ENCODE measurements at places on chromosomes 13 and 19.

GRCh38 chr13:99135591-99135990, 65.1 kb upstream of the UBAC2 start:
- DNase-seq: no peak

DNA sequence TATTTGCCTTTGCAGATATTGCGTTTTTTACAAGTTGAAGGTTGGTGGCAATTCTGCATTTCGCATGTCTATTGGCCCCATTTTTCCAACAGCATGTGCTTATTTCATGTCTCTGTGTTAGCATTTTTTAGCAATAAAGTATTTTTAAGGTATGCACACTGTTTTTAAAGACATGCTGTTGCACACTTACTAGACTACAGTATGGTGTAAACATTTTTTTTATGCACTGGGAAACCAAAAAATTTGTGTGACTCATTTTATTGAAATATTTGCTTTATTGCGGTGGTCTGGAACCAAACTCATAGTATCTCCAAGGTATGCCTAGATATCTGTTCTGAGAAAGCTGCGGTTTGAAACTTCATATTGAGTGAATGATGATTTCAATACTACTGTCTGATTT, 55.4 kb upstream of the RNF113B start:
- DNase-seq: no peak

DNA sequence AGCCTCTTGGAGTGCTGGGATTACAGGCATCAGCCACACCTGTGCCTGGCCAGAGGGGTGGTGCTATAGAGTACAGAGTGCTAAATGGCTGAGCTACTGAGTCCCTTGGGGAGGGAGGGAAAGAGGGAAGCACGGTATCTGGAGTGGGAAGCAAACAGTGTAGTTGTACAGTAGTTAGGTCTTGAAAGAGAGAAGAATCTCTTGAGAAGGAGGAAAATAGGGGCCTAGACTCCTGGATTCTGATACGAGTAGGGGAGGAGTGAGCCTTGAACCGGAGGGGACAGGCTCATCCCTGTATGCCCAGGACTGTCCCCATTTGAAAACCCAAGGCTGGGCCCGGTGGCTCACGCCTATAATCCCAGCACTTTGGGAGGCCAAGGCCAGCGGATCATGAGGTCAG, 5.1 kb downstream of the MYADM start:
- DNase-seq: no peak

DNA sequence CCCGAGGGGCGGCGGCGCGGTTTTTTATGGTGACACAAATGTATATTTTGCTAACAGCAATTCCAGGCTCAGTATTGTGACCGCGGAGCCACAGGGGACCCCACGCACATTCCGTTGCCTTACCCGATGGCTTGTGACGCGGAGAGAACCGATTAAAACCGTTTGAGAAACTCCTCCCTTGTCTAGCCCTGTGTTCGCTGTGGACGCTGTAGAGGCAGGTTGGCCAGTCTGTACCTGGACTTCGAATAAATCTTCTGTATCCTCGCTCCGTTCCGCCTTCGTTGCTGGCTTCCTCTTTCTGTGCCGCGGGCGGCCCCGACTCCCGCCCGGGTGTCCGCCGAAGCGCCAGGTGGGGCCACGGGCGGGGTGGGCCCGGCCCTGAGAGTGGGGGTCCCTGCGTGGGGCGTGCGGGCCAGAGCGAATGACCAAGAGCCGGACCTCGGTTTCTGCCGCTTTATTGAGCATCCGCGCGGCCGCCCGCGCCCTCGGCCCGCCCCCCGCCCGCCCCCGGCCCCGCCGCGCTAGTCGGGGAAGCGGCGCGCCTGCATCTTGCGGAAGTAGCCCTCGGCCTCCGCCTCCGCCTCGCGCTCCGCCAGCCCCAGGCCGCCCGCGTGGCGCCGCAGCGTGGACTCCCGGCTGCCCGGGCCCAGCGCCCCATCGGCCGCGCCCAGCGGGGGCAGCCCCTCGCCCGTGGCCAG, 9.6 kb downstream of the PLPPR3 start:
- DNase-seq: no peak

DNA sequence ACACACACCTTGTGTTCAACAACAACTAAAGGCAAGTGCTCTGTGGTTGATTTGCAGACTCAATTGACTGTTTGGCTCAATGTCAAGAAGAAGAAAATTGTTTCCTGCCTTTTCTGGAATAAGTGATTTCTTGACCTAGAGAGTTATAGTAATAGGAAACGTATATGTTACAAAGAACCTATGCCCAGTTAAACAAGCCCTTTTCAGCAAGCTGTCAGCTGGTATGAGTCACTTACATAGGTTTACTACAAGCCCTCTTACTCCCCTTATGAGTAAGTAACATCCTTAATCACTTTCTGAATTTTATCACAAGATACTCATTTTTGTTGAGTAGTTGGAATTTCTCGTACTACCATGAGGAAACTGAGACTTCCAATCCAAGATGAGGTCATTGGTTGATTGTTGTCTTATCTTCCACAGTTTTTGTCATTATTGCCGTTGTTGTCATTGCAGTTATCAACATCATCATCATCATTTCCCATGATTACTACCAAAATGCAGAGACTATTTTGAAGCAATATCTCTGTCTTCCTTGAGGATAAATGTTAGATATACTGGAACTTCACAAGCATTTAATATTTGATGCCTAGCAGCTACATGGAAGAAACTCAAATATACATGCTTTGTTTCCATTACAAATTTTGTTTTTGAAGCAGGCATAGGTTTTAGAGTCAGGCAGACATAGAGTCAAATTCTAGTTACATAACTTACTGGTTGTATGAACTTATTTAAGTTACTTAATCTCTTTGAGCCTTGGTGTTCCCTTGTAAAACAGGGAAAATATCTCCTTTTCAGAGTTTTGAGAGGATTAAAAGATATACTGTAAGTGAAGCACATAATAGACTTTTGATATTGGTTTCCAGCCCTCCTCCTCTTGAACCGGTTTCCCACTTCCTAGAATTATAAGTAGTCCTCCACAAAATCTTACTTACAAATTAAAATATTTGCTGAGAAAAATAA, 106.0 kb downstream of the RAP2A start:
- DNase-seq: no peak

DNA sequence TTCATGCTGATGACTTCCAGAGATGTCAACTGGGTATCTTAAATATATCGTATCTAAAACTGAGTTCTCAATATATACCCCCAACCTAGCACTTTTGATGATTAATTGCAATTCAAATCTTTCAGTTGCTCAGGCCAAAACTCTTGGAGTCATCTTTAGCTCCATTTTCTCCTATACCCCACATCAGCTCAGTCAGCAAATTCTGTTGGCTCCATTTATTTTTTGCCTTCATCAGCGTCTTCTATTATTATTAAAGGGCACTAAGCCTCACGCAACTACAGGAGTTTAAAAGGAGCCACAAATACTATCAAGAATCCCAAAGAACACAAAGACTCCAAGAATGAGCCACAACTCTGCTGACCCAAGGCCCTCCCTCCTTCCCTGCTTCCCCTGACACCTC, 134.9 kb downstream of the KCTD12 start:
- no peak for DNase-seq

GRCh38 chr13:22049384-22049783, 378.5 kb downstream of the FGF9 start:
- no peak for DNase-seq

GRCh38 chr13:25132751-25133390, 36.9 kb downstream of the PABPC3 start:
- DNase-seq: no peak

GRCh38 chr13:108463340-108463739, 166.1 kb upstream of the MYO16 start:
- no peak for DNase-seq

DNA sequence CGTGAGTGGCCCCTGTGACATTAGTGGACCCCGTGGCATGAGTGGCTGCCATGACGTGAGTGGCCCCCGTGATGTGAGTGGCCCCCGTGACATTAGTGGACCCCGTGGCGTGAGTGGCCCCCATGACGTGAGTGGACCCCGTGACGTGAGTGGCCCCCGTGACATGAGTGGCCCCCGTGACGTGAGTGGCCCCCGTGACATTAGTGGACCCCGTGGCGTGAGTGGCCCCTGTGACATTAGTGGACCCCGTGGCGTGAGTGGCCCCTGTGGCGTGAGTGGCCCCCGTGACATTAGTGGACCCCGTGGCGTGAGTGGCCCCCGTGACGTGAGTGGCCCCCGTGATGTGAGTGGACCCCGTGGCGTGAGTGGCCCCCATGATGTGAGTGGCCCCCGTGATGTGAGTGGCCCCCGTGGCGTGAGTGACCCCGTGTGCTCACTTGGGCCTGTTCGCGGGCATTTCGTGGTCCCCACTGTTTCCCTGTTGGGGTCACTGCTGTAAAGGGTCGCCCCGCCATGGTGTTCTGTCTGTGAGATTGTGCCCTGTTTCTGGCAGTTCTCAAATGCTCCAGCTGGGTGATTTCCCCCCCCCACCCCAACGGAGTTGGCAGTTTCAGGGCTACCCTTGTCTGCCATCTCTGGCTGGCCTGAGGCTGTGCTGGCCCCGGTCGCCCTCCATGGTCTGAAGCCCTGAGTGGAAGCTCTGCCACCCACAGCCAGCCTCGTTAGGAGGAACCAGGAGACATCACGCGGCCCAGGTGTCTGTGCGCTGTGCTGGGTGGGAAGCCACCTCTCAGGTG, 64.2 kb downstream of the MCF2L start:
- DNase-seq: no peak

DNA sequence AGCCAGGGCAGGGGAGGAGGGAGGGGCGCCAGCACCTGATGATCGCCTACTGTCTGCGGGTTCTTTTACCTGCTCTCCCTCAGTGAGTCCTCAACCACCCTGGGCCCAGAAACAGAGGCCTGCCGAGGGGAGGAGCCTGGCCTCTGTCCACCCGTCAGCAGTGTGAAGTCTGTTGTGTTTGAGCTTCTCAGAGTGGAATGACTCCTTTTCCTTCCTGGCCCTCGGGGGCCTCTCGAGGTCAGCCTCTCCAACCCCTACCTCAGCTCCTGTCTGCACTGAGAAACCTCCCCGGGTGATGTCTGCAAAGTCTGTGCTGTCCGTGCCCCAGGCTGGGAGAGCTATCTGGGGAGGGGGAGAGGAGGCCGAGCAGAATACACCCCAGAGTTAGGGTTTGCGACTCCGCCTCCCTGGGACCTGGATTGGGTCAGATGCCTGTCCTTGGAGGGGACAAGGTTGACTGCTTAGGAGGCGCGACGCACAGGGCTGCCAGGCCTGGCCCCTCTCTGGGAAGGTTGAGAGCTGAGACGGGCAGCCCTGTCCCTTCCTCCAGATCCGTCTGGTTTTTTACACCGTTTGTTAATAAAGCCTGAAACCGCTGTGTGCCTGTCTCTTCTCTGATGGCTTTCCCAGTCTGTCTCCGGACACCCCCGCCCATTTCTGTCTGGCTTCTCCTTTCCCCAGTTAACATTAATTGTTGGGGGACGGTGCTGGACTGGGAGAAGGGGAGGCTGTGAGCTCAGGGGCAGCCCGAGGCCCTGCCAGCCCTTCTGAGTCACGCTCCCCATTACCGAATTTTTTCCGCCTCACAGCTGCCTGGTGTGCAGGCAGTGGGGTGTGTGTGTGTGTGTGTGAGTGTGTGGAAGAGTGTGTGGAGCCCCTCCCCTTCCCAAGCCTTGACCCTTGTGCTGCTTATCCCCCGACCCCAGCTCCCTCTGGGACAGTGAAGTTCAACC, 989 bp upstream of the SSC5D start:
- no peak for DNase-seq

DNA sequence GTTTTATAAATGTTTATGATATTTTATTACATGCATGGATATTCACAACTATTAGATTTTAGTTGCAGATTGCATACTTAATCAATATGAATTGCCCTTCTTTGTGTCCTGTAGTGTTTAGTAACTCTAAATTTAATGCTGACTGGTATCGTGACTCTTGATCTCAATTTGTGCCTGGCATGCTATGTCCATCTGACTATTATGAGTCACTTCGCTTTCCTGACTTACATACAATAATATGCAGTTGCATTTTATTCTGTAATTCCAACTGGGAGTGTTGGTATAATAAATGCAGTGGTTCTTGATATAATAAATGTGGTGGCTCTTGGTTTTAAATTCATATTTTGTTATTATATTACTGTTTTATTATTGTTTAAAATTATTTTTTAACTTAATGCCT, 277.5 kb downstream of the LIG4 start:
- DNase-seq: no peak

DNA sequence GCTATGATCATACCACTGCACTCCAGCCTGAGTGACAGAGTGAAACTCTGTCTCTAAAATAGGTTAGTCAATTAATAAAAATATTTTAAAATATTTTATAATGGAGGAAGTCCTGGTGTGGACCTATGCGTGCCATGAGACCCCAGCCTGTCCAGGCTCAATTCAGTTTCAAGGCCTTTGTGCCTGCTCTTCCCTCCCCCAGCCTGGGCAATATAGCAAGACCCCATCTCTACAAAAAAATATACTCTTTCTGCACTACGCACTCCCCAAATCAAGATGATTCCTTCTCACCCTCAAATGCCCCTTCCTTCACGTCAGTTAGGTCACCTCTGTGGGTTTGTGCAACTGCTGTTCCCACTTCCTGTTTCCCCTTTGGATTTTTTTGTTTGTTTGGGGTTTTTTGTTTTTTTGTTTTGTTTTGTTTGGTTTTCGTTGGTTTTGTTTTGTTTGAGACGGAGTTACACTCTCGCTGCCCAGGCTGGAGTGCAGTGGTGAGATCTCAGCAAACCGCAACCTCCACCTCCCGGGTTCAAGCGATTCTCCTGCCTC, 1.4 kb upstream of the HSH2D start:
- no peak for DNase-seq

DNA sequence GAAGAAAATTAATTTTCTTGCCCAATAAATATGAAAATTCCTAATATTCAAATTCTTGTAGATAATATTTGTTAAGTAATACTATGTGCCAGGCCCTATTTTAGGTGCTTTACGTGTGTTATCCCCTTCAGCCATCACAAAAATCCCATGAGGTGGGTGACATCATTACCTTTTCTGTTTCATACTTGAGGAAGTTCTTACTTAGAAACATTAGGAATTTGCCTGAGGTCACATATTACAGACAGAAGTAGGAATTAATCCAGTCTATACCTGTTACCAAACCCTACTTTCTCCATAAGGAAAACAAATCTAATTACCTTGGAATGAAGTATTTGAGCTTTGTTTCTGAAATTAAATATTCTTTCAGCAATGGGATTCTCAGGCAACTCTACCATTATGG, 336.1 kb downstream of the GPC6 start:
- DNase-seq: no peak

GRCh38 chr13:106121173-106121754, 414.2 kb downstream of the EFNB2 start:
- no peak for DNase-seq

DNA sequence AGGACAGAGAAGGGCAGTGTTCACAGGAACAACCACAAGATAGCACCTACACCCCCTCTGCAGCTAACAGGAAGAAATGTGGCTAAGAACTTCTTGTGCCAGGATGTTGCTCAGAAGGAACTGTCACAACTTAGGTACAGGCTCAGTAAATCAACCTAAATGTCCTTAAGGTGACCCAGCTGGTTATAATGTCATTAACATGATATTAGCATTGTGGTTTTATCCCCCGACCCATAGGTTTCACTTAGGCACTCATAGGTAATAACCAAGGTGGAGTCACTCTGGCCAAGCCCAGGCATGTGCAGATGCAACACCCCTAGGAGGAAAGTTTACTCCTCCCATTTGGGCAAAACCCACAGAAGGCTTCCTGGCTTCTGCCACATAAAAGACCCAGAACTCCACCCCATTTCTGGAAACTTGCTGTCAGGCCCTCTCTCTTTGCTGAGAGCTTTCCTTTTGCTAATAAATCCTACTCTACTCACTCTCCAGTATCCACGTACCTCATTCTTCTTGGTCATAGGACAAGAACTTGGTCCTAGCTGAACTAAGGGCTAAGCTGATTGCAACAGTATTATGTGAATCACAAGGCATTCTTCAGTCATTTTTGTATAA, 951.3 kb downstream of the SLITRK5 start:
- peak; percentile 1 for DNase-seq

All from CD4-positive, alpha-beta T cell treated with Interleukin-6 for 4 hours (primary cell).